ENCODE measurements at places on chromosomes 3 and 15. TPM values are rescaled to one million over a fixed set of nuclear protein-coding genes. Genes with fewer than 3 reads are reported as not detected.

Gene EDC3
- 16.5 TPM for total RNA-seq

Gene KCNMB2
- total RNA-seq, result 7.8 TPM

Gene PRTG
- 11.9 TPM for total RNA-seq

Gene XYLB
- total RNA-seq, result 6.9 TPM

Gene ZNF774
- total RNA-seq, result 6.6 TPM

Gene CFAP92
- 3.8 TPM for total RNA-seq

Gene FGF12
- total RNA-seq, result 113 TPM

Gene ZDHHC19
- total RNA-seq, result 0.30 TPM

Gene METTL6
- 50.3 TPM for total RNA-seq

Gene GPR149
- total RNA-seq, result 1.8 TPM

Gene CCDC80
- 130 TPM for total RNA-seq

Gene EPHB1
- total RNA-seq, result 14.6 TPM
